Ammon's horn (tissue), 1 donor: ENCODE measurements at places on chromosomes 6 and 20.
A peak's percentile ranks its signal among the peaks of the same experiment; 100 is the strongest.

- no peak for DNase-seq
Observed at GRCh38 chr20:10949930-10950783, 276.4 kb upstream of the JAG1 start.

DNA sequence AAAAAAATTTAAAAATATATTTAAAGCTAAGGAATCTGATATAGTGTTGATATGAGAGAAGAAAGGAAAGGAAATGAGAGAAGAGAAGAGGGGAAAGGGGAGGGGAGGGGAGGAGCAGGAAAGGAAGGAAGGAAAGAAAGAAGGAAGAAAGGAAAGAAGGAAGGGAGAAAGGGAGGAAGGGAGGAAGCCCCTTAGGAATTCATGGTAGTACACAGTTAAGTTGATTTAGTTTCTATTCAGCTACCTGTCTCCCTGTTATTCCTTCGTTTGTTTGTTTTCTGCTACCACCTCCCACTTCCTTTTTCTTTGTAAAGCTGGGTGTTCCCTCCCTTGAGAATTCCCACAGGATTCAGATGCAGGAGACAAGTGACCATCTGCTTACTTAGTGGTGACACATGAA lies 1025.4 kb upstream of the FLRT3 start:
- no peak for DNase-seq

DNA sequence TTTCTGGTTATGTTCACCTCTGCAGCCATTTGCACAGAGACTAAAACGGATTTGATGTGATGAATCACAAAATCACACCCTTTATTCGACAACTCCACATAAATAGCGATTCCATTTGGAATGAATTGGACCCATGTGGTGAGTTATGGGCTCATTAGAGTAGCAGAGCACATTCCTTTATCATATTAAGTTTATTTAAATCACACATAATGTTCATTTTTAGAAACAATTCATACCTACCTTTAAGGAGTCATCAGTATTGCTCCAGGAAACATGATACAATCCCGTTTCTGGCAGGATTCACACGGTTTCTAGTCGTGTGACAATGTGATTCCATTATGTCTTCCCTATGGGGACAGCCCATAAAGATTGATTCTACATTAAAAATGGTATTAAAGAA lies 303.5 kb downstream of the CDH4 start:
- no peak for DNase-seq

DNA sequence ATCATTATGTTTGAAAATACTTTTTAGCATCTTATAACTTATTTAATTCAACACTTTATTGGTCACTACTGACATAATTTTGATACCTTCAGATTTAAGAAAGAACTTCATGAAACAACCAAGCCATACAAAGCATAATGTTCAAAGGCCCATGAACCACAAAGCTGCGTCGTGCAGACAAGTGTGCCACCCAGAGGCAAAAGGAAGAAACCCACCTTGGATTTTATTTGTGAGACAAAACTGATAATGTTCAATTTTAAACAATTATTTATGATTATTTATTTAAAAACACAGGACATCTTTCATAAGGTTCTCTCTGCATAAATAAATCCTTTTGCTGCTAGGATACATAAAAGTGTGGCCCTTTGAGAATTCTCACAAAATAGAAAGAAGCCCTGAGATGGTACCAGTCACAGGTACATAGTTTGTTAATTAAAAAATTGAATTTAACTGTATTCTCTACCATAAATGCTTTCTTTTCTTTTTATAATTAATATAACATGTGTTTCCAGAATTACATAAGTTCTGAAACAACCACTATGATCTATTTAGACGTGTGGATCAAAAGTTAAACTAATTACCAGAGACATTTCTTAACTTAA lies 143.7 kb downstream of the RALGAPA2 start:
- DNase-seq: peak; percentile 72

GRCh38 chr6:38990475-38990874 lies 58.1 kb upstream of the GLP1R start:
- no peak for DNase-seq

DNA sequence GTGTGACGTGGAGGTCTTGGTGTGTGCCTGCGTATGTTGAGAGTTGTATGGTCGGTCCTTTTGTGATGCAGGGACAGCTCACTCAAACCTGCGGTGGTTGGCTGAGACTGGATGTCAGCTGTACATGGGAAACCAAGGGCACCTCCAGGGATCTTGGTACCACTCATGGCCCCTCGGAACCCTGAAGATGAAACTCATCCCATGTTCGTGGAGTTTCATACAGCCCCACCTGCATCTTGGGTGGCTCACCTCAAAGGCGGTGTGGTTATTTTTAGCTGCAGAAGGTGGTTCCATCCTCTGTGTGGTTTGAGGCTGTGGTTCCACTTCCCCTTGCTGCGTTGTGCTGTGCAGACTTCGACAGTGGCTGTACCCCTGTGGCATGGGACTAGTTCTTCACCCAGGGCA lies 52.6 kb upstream of the SLC22A1 start:
- no peak for DNase-seq

DNA sequence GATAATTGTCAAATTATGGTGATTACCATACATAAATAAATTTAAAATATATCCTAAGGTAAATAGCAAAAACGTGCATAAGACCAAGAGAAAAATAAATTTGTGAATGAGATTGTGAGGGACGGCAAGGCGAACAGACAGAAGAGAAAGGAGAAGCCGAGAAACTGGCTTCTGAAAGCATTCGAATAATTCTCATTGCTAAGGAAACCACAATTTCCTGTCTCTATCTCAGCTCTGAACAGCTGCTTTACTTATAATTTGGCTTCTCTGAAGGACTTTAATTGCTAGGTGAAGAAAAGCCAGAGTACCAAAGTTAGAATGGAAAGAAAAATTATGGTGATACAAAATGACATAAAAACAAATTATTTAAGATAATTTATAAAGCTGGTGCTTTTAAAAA lies 79.0 kb upstream of the RGS17 start:
- no peak for DNase-seq

DNA sequence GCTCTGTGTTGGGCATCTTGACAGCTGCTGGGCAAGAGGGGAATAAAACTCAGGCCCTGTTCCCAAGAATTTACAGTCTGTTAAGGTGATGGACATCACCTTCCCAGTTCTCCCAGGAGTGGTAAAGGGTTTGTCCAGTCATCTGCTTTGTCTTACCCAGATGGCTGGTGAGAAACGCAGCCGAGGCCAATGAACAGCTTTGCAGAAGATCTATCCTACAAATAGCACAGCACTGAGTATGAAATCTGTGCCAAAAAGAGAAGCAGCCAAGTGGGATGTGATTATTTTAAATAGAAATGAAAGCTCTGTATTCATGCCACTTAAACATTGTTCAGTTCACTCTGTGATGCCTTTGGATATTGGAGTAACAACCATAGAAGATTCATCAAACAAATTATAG lies 132.7 kb upstream of the SLC22A16 start:
- DNase-seq: peak; percentile 83

DNA sequence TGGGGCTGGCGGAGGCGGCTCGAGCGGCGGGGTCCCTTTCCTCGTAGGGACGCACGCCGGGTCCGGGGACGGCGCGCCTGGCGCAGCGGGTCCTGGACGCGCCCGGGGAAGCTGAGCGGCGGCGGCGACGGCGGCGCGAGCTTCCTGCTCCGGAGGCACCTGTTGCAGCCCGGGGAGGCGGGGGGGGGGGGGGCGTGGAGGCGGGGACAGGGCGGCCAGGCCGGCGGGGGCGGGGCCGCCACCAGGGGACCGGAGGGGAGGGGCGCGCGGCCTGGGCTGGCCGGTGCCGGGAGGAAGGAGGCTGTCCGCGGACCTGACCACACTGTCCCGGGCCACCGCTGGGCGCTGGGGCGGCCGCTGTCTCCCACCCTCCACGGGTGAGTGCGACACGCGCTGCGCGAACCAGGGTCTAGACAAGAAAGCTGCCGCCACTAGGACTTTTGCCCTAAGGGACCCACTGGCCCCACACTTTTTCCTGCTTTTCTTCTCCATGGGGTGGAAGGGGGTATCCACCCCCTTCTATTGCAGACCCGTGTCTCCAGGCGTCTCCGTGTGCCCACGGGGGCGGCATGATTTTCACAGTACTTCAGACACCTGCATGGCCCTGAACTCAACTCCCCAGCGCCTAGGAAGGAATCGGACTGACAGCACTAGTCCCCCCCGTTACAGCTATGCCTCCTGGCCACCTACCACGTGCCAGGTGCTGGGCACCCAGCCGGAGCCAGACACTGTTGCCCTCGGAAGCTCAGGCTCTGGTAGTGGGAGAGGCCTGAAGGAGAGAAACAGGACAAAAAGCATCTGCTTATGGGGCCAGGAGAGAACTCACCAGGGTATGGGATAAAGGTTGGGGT lies at the start of gene NFATC2:
Gene NFATC2, minus strand, starts transcription at position 149 of the 851 bp plus-strand sequence. CDS start 220 bp downstream, outside the sequence.
- DNase-seq: peak; percentile 46

DNA sequence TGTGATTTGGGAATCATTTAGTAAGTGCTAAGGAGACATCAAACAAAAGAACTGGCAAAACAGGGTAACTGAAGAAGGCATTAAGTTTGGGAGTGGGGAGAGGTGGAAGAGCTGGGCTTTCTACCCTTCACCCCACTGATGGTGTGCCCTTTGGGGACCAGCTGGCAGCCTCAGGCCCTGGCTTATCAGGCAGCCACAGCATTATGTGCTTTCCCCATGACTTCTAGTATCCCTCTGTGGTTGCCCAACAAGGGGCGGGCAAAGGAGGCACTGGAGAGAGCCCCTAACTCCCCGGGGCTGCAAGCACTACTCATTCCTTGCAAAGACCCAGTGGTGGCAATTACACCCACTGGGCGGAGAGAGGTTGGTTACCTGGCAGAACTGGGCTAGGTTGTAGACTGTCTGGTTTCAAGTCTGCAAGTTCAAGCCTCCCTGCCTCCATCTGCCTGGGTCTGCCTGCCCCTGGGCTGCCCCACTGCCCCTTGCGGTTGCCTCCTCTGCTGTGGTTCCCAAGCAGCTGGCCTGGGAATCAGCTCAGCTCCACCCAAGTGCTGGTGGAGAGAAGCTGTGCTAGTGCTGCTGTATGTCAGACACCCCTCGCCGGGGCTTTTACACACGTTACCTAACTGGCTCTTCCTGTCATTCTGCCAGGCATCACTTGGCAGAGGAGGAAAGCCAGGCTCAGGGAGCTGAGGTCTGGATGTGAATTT lies 29.9 kb downstream of the KCNK5 start:
- no peak for DNase-seq

DNA sequence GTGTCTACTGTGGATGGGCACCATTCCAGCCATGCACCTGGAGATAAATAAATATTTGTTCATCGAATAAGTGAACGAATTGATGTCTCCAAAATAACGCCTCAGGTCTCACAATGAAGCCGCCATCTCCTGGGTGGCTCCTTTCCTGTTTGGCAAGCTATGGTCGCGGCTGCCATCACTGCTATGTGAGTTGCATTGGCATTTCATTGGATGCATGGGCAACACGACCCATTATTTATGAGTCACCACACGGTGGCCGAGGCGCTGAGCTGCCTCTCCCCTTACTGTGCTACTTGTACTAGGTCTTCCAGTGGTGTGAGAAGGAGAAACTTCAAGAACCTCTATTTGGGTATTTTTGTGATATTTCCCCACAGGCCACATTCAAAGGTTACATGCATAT lies 21.3 kb upstream of the PDE10A start:
- DNase-seq: no peak

DNA sequence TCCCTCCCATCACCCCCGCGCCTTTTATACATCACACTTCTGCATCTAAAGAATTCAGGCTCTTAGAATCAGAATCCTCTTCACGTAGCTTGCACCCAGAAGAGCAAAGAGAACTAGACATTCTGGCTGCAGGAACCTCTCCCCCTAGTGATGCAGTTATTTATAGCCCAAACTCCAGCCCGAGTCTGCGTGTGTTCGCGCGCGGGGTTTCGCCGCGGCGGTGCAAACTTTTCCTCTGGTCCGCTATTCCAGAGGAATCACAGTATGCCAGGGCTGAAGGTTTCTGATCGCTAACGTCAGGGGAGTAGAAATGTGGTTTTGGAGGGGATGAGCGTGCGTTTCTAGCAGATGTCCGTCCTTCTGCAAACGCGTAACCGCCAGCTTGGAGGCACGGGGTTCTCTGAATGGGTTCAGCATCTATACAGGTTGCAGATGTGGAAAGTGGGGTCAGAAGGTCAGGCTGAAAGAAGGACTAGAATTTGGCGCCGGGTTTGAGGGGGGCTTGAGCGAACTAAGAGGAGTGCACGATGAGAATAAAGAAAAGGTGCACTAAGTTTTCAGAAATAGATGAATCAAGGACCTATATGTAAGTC lies 1.8 kb downstream of the EPHA7 start:
- DNase-seq: no peak

DNA sequence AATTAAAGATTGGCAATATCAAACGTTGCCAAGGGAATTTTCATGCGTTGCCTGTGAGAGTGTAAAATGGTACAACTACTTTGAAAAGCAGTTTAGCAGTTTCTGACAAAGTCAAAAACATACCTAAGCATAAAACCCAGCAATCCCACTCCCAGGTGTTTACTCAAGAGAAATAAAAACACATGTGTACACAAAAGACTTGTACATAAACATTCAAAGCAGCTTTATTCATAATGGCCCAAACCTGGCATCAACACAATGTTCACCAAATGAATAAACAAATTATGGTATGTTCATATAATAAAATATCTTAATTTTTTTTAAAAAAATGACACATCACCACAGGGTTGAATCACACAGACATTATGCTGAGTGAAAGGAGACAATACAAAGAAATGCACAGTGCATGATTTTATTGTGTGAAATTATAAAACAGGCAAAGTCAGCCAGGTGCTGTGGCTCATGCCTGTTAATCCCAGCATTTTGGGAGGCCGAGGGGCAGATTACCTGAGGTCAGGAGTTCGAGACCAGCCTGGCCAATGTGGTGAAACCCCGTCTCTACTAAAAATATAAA lies 240.4 kb upstream of the MARCKS start:
- no peak for DNase-seq

DNA sequence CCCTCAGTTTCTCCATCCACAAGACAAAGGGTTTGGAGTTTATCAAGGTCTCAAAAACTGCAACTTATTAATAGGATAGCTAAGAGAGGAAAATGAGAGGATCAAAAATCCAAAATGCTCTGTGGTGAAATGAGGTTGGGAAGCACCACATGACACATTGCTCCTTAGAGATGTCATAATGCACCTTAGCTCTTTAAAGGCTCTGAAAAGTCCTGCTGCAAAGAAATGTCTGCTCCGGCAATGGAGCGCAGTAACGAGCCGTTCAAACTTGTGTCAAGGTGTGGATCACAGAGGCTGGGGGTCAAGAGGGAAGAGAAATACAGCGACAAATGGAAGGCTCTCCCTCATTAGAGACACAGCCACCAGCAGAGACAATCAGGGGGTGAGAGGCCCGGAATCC lies 53.1 kb downstream of the BMP7 start:
- no peak for DNase-seq

- no peak for DNase-seq
Observed at GRCh38 chr20:12023194-12023795, 105.6 kb downstream of the BTBD3 start.

DNA sequence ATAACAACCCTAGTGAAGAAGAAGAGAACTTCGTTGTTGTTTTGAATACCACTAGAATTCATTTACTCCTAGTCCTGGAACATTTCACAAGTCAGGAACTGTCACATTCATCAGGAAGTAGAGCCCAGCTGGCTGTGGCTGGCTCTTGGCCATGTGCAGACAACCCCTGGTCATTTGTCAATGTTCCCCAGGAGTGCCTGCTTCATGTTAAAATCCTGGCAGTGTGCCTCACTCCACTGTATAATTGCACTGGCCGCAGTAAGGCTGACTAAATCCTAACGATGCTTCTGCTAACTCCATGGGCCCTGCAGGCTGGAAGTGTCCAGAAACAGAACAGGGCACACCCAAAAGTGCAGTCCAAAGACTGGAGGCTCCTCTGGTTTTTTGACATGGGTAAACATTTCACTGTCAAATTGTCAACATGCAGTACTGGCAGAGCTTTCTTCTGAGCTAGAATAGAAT lies 41.5 kb upstream of the ADGRF1 start:
- peak; percentile 50 for DNase-seq
